ENCODE measurements at places on chromosomes 3 and 15.

DNA sequence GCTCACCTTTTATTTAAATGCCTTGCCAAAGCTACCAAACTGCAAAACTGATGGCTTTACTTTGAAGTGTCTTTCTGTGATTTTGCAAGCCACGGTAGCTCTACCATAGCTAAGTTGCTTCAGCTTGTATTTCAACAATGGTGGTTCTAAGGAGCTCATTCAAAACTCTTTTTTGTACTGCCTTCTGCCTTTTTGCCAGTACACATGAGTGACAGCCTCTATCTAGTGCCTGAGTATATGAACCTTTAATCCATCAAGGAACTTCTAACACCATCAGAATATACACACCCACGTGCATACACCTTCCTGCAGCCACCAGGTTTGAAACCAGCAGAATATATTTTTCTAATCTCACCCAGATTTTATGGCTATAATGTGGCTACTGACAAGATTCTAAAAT is 10.4 kb upstream of the NR2F2 start:
- no peak for DNase-seq

GRCh38 chr3:94935738-94936580 is 873.1 kb downstream of the NSUN3 start:
- DNase-seq = no peak

- no peak for DNase-seq
Observed at GRCh38 chr3:81433675-81434074, 327.8 kb downstream of the GBE1 start.

GRCh38 chr15:70186152-70186551 is 88.4 kb upstream of the TLE3 start:
- no peak for DNase-seq

GRCh38 chr3:88616413-88616812 is 466.7 kb downstream of the C3orf38 start:
- DNase-seq = no peak

- no peak for DNase-seq
Observed at GRCh38 chr15:62636823-62637573, 405.5 kb upstream of the TPM1 start.

- DNase-seq = no peak
Observed at GRCh38 chr3:126128504-126129397, 44.8 kb upstream of the SLC41A3 start.

Measured in NCI-H187 treated with DMSO at 0.1 percent for 48 hours (cell line).